Skeletal muscle tissue (tissue), 5 donors: ENCODE measurements at places on chromosomes 13 and 19. TPM values are rescaled to one million over a fixed set of nuclear protein-coding genes. Genes with fewer than 3 reads are reported as not detected.

CGB8 gene
- total RNA-seq: not detected

OLFM4 gene
- total RNA-seq: 3.1 TPM

CDX2 gene
- total RNA-seq: not detected

ERICH4 gene
- not detected for total RNA-seq

SOX21 gene
- total RNA-seq: not detected
